ENCODE measurements at places on chromosomes 5 and 9.

DNA sequence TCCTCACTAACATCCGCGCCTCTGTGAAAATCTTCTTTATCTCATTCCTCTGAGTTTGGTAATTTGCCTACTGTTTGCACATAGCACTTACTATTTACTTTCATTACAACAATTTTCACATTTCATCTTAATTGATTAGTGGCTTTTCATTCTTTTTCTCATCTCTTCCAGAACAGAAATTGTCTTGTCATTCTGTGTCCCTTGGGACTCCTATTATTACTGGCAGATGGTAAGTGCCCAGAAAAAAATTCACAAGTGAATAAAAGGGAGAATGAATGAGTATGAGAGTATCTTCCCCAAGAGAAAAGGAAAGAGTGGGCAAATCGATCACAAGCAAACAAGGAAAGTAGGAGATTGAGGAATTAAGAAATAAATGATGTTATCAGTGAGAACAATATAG, 876.1 kb downstream of the TLE4 start:
- DNase-seq = no peak

- no peak for DNase-seq
Measured at GRCh38 chr5:126503602-126504104, 80.4 kb downstream of the GRAMD2B start.

GRCh38 chr9:109966643-109967368, 186.8 kb downstream of the PALM2AKAP2 start:
- no peak for DNase-seq

DNA sequence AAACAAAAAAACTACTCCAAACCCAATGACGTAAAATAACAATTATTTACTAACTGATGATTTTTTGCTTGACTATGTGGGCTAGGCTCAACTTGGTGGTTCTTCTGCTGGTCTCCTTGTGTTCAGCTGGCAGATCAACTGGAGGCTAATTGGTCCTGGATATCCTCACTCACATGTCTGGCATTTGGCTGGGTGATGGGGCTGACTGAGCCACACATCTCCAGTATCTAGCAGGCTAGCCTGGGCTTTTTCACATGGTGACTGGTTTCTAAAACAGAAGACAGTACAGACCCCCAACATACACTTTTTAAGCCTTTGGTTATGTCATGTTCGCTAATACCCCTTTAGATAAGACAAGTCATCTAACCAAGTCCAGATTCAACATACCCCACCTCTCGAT, 104.7 kb upstream of the PRRC1 start:
- DNase-seq = no peak

GRCh38 chr9:75039801-75040200, 11.7 kb upstream of the CARNMT1 start:
- no peak for DNase-seq
